ENCODE measurements at places on chromosomes 7 and 10.

DNA sequence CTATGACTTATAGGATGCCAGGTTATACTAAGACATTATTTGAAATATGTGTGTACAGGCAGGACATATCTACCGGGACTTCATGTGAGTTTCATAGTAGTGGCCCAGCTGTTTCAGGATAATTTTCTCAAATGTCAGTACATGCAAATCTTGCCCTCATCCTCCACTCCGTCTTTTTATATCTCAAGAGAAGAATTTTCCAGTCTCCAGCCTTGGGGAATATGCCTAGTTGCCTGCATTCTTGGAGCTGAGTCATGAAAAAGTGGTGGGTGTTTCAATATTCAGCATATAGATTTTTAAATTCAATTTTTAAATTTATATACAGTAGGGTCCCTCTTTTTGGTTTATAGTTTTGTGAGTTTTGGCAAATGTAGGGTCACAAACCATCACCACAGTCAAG lies 236.7 kb downstream of the OTUD1 start:
- DNase-seq, result no peak

- DNase-seq, result peak; percentile 85
Measured at GRCh38 chr7:73342645-73343044, 14.7 kb downstream of the FKBP6 start.

GRCh38 chr10:71075086-71075758 lies 137.1 kb upstream of the UNC5B start:
- DNase-seq, result peak; percentile 8

GRCh38 chr7:80781561-80781979 lies 137.3 kb downstream of the SEMA3C start:
- no peak for DNase-seq

DNA sequence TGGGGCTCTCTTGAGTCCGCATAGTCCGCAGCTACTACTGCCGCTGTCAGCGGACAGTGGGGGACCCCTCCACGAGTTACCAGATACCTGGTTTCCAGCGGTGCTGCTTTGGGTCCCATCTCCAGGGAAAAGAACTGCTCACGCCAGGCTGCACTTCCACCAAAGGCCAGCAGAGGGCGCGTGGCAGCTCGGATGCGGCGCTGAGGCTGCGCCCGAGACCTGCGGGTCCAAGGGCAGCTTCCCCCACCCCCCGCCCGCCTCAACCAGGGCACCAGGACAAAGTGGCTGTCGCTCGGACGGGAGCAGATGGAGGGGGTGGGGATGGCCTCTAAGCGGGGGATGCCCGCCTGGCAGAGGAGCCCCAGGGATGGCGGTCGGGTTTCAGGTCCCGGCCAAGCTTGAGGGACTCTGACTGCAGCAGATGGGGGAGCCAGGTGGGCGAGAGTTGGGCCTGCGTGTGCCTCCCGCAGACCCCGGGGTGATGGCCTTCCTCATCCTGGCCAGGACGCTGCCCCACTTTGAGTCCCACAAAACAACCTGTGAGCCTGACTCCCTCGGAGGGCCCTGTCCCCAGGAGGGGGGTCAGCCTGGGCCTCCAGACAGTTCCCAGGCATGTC lies 23.8 kb upstream of the ZNF735 start:
- DNase-seq, result no peak

DNA sequence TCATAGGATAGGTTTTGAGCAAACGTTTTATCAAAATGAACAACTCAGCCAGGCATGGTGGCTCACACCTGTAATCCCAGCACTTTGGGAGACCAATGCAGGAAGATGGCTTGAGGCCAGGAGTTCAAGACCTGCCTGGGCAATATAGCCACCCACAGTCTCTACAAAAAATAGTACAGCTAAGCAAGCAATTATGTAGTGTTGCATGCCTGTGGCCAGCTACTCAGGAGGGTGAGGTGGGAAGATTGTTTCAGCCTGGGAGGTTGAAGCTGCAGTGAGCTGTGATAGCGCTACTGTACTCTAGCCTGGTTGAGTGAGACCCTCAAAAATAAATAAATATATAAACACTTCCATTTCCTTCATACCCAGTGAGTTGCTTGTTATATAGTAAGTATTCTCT lies 67.1 kb downstream of the LSMEM1 start:
- no peak for DNase-seq

- peak; percentile 70 for DNase-seq
Measured at GRCh38 chr10:96339956-96340904, 18.6 kb downstream of the OPALIN start.

- peak; percentile 52 for DNase-seq
Measured at GRCh38 chr10:71088054-71088453, 124.3 kb upstream of the UNC5B start.

DNA sequence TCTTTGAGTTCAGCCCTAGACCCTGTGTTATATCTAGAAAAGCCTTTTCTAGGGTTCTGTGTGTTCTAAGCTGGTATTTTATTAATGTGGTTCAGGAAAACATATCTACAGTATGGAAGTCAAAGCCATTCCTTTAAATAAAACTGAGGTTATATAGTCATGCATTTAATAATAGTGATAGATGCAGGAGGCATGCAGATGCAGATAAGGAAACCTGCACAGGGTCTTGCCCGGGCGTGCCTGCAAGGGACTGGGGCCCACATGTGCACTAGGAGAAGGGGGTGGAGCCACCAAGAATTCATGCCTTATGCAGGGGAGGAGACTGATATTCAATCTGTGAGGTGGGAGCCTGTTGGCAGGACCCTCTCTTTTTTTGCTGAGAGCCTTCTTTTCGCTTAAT lies 171.5 kb downstream of the PRPF18 start:
- peak; percentile 55 for DNase-seq

DNA sequence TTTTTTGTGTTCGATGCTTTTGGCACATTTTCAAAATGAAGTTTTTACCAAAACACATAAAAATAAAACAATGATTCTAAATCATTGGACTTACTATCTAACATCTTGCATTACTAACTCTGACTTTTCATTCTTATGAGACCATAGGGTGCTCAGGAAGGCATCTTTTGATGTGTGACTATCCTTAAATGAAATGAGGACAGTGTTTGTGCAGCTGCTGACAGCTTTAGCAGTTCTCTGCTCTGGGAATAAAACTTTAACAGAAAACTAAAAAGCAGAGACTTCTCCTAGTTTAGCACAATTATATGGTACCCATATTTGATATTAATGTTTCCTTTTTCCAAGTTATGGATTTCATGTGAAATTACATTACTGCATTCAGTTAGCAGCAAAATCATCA lies 471.6 kb downstream of the ARL4A start:
- no peak for DNase-seq

- no peak for DNase-seq
Measured at GRCh38 chr10:42875798-42876341, 93.3 kb downstream of the BMS1 start.

GRCh38 chr10:133201151-133201947 lies 28.7 kb upstream of the UTF1 start:
- no peak for DNase-seq

DNA sequence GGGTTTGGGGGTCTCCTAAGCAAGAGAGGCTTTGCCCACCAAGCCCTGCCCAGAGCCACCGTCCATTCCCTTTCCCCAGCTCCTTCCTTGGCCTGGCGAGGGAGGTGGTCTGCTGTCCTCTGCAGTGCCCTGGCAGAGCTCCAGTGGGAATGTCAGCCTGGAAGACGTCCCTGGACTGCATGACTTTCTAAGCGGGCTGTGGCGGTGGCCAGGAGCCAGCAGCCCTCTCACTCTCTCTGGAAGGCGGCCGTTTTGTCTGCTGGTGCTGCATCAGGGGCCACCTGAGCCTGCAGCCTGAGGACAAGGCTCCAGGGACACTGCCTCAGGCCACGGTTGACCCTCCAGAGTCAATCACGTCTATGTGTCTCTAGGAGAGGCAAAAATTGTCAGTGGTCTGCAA lies 271.0 kb downstream of the SKAP2 start:
- DNase-seq, result no peak

DNA sequence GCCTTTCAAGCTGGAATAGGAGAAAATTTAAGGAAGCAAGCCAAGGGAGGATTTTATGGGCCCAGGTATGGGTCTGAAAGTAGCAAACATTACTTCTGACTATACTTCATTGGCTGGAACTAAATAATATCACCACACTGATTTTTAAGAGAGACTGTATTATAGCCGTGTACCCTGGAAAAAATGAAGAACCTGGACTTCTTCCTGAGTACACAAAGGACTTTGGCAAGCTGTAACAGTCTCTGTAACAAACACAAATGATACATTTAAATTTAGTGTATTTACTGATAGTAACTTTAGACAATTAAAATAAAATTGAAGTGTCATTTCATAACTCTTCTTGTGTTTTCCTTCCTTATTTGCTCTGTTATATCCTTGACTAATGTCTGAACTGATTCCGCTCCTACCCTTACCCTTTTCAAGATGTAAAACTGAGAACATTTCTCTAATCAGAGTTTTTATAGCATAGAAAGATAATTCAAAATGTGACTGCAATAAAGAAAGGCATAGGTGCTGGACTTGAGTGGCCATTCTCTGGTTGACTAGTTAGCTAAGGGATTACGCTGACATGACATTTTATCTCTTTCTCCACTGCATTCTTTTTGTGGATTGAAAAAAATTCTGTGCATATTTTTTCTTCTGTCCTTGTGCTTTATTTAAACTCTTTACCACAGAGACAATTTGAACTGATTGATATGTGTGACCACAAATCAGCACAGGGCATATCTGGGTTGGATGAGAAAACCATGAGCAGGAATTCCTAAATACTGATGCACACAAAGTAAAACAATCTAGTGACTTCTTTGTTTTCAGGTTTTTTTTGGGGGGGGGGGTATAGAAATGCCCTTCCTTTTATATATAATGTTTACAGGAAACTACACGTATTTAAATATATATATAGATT lies 349.7 kb downstream of the MDFIC start:
- DNase-seq, result no peak

GRCh38 chr7:39949971-39950472 lies at the start of gene CDK13:
TSS of gene CDK13 (plus strand) at chr7:39950256. CDS start at chr7:39950642, 386 bp downstream.
- DNase-seq, result peak; percentile 86

- DNase-seq, result no peak
Measured at GRCh38 chr7:2763597-2763996, 75.6 kb downstream of the AMZ1 start.

DNA sequence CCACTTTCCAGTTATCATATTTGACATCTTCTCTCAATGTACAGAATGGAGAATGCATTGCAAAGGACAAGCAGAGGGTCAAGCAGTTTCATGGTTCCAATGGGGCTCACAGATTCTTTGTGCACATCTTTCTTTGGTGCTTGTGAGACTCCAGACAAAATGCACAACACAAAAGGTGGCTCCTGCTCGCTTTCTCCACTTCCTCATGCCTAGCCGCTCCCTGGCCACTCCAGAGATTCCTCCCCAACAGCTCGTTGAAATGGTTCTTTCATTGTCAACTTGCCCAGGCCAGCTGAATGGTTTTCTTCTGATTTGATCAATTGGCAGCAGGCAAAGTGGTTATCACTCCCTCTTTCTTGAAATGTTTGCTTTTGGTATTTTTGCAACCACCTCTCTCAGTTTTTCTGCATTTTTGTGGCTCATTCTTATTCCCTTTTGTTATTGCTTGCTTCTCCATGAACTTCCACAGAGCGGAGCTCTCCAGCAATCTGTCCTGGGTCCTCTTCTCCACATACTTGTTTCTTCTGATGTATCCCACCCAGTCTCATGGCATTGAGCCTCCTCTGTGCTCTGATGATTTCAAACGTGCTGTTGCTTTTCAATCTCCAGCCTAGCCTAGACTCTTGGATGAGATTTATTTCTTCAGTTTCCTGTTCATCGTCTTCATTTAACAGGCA lies 507.8 kb upstream of the MKI67 start:
- DNase-seq, result no peak

GRCh38 chr10:92847202-92847864 lies 987 bp upstream of the EXOC6 start:
- peak; percentile 34 for DNase-seq

Measured in kidney (tissue), 22 donors.